Peyer's patch (tissue), 4 donors: ENCODE measurements at places on chromosomes 2 and 18. TPM values are rescaled to one million over a fixed set of nuclear protein-coding genes. Genes with fewer than 3 reads are reported as not detected.

Gene RAB17
- total RNA-seq, result 66.0 TPM

Gene GALR1
- total RNA-seq, result 0.83 TPM

Gene RAB27B
- 4.6 TPM for total RNA-seq

Gene IWS1
- total RNA-seq, result 57.9 TPM

Gene CHRNA1
- total RNA-seq, result not detected
